ENCODE measurements at places on chromosomes 2 and 18. TPM values are rescaled to one million over a fixed set of nuclear protein-coding genes. Genes with fewer than 3 reads are reported as not detected.

- DNase-seq = no peak
Observed at GRCh38 chr2:69686813-69687212, 43.3 kb upstream of the AAK1 start.

GRCh38 chr2:201891676-201892075 is 85.3 kb downstream of the CDK15 start:
- DNase-seq = no peak

- DNase-seq = no peak
Observed at GRCh38 chr18:13280070-13280795, 61.7 kb downstream of the LDLRAD4 start.

GRCh38 chr2:179479947-179480346 is 215.3 kb upstream of the SESTD1 start:
- no peak for DNase-seq

GRCh38 chr2:188315750-188316149 is 24.1 kb downstream of the GULP1 start:
- DNase-seq = no peak

- DNase-seq = no peak
Observed at GRCh38 chr2:148814860-148815419, 60.1 kb upstream of the KIF5C start.

GRCh38 chr2:137940154-137940553 is 24.1 kb upstream of the HNMT start:
- DNase-seq = no peak

MDH1B gene
- total RNA-seq = 1.7 TPM

GRCh38 chr2:18378020-18378653 is 182.3 kb downstream of the RDH14 start:
- DNase-seq = peak; percentile 65

GRCh38 chr2:121415727-121416126 is 115.0 kb upstream of the RNU4ATAC start:
- DNase-seq = no peak

DNA sequence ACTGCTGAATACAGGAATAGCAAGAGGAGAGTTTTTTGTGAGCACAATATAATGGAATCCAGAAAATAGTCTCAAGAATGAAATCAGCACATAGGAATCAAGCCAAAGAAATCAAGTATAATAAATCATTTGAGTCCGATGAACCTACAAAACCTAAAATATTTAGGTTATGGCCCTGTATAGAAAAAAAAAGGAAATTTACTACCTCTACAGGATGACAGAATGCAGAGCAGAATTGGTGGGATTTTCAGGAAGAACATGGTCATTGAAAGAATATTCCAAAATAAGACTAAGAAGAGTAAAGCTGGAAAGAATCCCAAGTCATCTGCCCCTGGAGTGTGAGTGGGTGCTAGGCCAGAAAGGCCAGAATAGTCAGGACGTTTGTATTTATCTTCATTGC is 1041.2 kb upstream of the CDH2 start:
- DNase-seq = no peak

DNA sequence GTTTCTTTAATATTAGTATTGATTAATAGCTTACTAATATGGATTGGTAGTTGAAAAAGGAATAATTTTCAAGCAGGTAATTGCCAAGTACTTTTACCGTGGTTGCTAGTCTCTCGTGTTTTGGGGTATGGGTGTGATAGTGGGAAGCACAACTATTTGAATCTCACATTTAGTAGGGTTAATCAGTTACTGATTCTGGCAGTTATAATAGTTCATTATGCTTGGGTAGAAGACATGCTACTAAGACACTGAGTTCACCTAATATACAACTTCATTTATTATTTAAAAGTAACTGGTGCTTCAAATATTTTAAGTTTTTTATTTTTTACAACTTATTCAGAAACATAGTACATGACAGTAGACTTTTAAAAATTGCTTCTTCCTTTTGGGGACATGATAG is 33.5 kb downstream of the SOCS6 start:
- no peak for DNase-seq

DNA sequence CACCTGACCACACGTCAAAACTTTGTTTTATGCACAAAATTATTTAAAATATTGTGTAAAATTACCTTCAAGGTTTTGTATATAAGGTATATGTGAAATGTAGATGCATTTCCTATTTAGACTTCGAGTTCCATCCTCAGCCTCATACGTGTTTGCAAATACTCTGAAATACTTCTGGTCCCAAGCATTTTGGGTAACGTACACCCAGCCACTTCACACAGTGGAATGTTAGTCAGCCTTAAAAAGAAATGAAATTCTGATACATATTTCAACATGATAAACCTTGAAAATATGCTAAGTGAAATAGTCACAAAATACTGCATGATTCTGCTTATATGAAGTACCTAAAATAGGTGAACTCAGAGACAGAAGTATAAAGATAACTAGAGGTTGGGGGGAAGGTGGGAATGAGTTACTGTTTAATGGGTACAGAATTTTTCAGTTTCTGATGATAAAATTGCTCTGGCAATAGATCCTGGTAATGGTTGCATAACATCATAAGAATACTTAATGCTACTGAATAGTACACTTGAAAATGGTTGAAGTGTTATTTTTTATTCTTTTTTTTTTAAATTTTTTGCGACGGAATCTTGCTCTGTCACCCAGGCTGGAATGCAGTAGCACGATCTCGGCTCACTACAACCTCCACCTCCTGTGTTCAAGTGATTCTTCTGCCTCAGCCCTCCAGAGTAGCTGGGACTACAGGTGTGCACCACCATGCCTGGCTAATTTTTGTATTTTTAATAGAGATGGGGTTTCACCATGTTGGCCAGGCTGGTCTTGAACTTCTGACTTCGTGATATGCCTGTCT is 24.0 kb downstream of the NOP58 start:
- DNase-seq = no peak

CNGA3 gene
- total RNA-seq = not detected
